ENCODE measurements at places on chromosomes 3 and 15.

DNA sequence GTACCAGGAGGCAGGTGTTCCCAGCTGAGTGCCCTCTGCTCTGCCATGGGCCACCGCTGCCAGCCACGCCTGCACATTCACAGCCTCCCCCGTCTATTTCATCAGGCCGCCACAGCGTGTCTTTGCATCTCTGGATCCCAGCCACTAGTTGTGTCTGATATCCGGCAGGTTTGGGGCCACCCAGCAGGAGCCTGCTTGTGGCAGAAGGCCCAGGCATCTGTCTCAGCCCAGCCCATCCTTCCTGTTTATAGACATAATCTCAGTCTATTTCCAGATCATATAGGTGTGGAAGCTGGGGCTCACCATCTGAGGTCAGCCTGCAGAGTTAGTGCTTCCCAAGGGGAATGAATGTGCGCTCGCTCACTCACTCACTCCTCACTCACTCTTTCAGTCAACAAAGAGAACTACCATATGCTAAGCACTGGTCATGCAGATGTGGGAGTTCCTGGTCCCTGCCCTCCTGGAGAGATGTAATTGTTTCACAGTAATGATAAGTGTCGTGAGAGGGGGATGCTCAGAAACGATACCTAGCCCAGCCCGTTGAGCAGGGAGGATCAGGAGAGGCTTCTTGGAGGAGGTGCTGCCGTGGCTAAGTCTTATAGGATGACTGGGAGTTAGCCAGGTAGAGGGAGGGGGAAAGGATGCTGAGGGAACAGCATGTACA, 60.6 kb downstream of the FGD5 start:
- DNase-seq: no peak

GRCh38 chr3:128518587-128519490, 25.8 kb upstream of the GATA2 start:
- DNase-seq: no peak

- no peak for DNase-seq
Observed at GRCh38 chr15:43184407-43185124, 637 bp upstream of the CCNDBP1 start.

DNA sequence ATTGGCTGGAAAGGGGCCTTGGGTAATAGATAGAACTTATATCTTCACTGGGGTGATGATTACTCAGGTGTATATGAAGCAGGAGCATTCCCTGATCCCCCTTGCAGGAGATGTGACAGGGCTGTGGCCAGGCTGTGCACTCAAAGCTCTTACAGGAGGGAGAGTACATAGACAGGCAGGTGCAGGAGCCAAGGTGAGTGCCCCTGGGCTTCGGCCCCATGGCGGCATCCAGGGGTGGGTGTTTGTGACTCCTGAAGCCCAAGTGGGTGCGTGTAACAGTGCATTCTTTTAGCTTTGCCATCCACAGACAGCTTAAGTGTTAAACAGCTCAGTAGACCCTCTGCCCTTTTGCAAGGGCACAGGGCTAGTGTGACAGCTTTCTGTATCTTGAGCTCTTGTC, 236.6 kb upstream of the GPR149 start:
- no peak for DNase-seq

GRCh38 chr3:48155122-48155521, 33.1 kb downstream of the CDC25A start:
- no peak for DNase-seq

GRCh38 chr3:15315003-15315402, 17.4 kb downstream of the SH3BP5 start:
- DNase-seq: peak; percentile 80

- DNase-seq: no peak
Observed at GRCh38 chr15:84715441-84716035, 401 bp downstream of the SEC11A start.

GRCh38 chr15:63839722-63840121, 6.0 kb upstream of the HERC1 start:
- DNase-seq: no peak

DNA sequence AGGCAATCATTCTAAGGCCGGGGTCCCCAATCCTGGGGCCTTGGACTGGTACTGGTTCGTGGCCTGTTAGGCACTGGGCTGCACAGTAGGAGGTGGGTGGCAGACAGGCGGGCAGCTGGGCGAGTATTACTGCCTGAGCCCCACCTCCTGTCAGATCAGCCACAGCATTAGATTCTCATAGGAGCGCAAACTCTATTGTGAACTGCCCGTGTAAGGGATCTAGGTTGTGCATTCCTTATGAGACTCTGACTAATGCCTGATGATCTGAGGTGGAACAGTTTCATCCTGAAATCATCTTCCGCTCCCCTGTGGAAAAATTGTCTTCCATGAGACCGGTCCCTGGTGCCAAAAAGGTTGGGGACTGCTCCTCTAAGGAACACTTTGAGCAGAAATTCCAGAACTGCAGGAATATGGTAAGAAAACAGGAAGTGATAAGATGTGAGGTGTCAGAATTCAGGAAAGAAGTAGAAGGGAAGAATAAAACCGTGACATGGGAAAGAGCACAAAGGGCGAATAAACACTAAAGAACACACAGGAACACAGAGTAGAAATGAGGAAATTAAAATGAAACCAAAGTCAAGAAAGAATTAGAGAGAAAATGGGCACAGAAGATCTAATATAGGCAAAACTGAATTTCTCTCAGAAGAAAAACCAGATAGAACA, 57.6 kb downstream of the PDCD6IP start:
- DNase-seq: no peak

GRCh38 chr3:106329521-106329920, 460.7 kb upstream of the CBLB start:
- no peak for DNase-seq

DNA sequence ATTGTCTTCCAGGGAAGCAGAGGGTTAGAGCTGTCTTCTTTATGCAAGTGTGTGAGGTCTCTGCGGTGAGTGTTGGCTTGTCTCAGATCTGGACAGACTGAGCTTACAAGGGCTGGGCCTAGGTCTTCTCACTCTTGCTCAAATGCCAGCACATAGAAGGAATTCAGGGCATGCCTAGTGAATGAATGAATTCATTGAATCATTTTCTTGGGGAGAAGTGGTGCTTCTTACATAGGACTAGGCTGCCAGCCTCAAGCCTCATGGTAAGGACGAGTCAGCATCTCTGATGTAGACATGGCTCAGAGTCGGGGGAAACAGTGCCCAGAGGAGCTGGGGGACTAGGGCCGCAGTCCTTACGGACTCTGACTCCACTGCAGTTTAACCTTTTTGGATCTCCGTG, 17.2 kb downstream of the MKRN2 start:
- no peak for DNase-seq

DNA sequence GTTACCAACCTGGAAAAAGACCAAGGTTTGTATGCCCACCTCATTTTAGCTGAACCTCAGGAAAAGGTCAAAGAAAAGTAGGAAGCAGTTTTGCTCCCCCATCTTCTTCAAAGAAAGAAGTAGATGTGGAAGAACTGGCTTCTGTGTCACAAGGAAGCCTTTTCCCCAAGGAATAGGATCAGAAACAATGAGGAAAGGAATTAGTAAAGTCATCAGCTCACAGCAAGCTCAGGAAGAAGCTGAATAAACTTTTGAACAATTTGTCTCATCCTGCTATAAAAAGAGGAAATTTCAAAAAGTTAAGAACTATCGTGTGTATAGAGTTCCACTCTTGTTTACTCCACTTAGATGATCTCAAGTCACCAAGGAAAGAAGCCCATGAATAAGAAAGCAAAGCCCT, 174.2 kb downstream of the PDE8A start:
- no peak for DNase-seq

- no peak for DNase-seq
Observed at GRCh38 chr15:68574629-68575028, 4.2 kb upstream of the CORO2B start.

GRCh38 chr15:40104296-40104864, 4.3 kb downstream of the BMF start:
- no peak for DNase-seq

GRCh38 chr3:131804565-131805133, 230.2 kb downstream of the CPNE4 start:
- no peak for DNase-seq

GRCh38 chr15:34133511-34133910, 31.6 kb downstream of the PGBD4 start:
- no peak for DNase-seq

- DNase-seq: no peak
Observed at GRCh38 chr3:634511-634910, 437.9 kb downstream of the CHL1 start.

DNA sequence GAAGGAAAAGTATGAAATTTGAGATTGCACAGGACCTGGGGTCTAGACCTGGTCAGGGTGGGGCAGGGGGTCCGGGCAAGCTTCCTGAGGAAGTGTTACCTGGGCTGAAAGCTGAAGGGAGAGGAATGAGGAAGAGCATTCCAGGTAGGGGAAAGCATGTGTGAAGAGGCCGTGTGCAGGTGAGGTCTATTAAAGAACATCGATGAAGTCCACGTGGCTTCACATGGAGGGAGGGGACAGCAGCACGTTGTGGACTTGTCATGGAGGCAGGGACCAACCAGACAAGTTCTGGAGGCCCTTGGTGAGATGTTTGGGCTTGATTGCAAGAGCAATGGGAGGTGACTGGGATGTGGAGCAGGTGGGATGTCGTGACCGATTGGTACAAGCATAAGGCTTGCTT, 47.1 kb downstream of the IDH2 start:
- DNase-seq: no peak

DNA sequence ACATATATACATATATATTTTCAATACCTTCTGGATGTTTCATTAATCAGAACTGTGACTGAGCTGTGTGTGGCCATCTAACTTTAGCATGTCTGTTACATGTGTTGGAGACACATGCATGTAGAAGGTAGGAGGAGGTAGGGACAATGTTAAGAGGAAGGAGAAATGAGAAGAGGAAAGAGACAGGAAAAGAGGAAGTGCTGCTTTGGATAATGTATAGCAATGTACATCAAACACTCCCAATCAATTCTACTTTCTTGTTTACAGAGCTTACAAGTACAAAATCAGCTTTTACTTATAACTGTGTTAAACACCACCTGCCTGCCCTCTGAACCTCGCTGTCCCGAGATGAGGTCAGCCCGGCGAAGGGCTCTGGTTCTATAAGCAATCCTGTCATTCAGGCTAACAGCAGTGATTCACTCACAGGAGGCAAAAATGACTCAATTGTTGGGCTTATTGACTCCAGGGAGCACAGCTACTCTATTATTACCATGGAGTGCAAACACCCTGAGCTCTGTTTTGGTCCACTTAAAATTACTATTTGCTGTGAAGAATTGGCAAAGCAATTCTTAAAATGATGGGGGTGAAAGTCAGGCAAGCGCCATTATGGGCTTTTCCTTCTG, 188.9 kb downstream of the MEIS2 start:
- DNase-seq: no peak

- peak; percentile 41 for DNase-seq
Observed at GRCh38 chr3:100993309-100993708, at the start of gene ABI3BP. Gene ABI3BP (minus strand): TSS chr3:100993421. CDS start chr3:100993384, 37 bp downstream.

DNA sequence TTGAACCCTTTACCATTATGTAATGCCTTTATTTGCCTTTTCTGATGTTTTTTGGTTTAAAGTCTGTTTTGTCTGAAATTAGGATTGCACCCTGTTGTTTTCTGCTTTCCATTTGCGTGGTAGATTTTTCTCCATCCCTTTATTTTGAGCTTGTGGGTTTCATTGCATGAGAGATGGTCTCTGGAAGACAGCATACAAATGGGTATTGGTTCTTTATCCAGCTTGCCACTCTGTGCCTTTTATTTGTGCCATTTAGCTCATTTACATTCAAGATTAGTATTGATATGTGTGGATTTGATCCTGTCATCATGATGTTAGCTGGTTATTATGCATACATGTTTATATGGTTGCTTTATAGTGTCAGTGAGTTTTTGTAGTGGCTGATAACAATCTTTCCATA, 318.7 kb upstream of the PPP2R3A start:
- DNase-seq: no peak

DNA sequence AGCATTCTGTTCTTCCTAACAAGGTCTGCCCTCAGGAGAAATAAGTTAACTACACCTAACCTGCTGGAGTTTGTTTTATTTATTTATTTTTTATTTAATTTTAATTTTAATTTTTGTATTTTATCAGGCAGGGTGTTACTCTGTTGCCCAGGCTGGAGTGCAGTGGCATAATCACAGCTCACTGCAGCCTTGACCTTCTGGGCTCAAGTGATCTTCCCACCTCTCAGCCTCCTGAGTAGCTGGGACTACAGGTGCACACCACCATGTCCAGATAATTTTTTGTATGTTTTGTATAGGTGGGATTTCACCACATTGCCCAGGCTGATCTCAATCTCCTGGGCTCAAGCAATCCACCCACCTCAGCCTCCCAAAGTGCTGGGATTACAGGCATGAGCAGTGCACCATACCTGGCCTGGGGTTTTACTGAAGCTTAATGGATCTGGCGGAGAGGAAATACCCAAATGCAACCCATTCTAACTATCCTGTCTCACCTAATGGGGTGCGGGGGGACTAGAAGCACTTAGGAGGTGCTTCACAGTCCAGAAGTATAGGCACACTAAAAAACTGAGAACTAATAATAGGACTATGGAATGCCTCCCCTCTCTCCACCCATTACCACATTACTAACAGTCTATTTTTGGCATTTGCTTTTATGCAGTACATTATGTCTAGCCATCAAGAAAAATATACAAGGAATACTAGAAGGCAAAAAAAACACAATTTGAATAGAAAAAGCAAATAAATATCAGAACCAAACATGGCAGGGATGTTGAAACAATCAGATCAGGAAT, 61.4 kb downstream of the TTBK2 start:
- no peak for DNase-seq

- DNase-seq: no peak
Observed at GRCh38 chr3:88142094-88142624, 7.6 kb upstream of the C3orf38 start.

DNA sequence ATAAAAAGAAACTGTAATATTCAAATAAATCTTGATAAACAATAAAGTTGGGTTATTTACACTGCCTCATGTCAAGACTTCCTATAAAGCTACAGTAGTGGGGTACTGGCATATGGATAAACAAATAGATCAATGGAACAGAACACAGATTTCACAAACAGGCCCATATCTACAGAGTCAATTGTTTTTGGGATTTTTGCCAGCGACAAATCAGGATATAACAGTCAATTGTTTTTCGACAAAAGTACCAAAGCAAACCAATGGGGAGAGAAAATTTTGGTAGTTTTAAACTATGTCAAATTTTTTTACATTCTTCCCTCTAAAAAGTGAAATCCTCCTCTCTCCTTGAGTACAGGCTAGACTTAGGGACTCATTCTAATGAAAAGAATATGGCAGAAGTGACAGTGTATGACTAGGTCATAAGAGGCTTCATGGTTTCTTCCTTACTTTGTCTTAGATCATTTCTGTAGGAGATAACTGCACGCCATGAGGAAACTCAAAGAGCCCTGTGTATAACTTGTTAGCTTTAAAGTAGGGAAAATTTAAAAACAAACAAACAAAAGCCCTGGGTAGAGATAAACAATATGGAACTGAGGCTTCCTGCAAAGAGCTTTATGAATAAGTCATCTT, 16.9 kb downstream of the IP6K1 start:
- DNase-seq: no peak

- no peak for DNase-seq
Observed at GRCh38 chr15:57384816-57385215, 8.5 kb downstream of the CGNL1 start.

GRCh38 chr15:60074181-60074885, 70.2 kb downstream of the FOXB1 start:
- DNase-seq: no peak

Measured in suppressor macrophage treated with lipopolysaccharide for 4 hours (primary cell).